ENCODE measurements at places on chromosomes 7 and 10.

DNA sequence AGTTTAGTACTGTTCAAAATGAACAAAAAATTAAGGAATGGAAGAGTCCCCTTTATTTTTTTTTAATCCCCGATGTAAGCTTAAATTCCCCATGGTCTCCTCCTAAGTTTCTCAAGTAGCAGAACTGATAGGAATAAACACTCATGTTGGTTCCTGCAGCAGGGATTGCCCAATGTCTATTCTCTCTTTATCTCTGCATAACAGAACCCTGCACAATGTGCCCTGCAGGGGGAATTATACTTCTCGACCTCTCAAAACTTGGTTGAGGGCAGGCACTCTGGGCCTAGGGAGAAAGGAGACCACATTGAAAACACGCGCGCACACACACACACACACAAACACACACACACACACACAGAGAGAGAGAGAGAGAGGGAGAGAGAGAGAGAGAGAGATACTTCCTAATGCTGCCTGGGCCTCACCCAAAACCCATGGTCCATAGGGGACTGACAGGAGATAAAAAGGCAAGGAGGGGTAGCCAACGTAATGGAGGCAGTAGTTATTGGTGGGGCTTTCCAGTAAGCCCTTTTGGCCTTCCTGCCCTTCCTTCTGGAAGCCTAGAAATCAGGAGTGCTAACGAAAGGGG lies 22.7 kb downstream of the JAZF1 start:
- no peak for DNase-seq

GRCh38 chr7:120583899-120584586 lies 273.9 kb downstream of the TSPAN12 start:
- no peak for DNase-seq

- DNase-seq = no peak
Observed at GRCh38 chr7:128830231-128831177, at the start of gene FLNC. FLNC (plus strand) TSS chr7:128830406; CDS start chr7:128830638, 232 bp downstream.

DNA sequence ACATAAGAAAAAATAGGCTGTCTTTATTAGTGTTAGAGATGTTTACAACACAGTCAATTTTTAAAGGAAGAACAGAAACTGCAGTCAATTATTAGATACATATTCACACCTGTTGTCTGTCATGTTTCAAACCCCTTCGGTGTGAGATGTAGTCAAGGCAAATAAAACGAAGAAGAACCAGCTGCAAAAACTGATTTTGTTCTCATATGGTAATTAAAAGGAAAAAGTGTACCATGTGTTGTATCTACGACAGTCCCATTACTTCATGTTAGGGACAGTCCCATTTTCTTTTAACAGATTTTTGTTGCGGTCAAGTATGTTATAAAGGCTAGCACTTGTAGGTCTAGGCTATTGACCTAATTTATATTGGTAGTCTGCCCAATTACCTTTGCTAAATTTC lies 149.4 kb downstream of the LRRN3 start:
- no peak for DNase-seq

GRCh38 chr7:27156916-27157701 lies 634 bp upstream of the HOXA7 start:
- no peak for DNase-seq
